ENCODE measurements at places on chromosomes 2 and 18. TPM values are rescaled to one million over a fixed set of nuclear protein-coding genes. Genes with fewer than 3 reads are reported as not detected.
A peak's percentile ranks its signal among the peaks of the same experiment; 100 is the strongest.

Gene MRPL30
- total RNA-seq = 50.1 TPM

Gene MROH2A
- 2.9 TPM for total RNA-seq

Gene RPRM
- total RNA-seq = 2.1 TPM

Gene RNF144A
- total RNA-seq = 0.94 TPM

Gene ERICH2
- total RNA-seq = 2.0 TPM

Gene MC5R
- total RNA-seq = not detected

Gene MAPK4
- total RNA-seq = not detected

Gene TSPYL6
- not detected for total RNA-seq

- no peaks in the 10 kb centered on the region for H3K36me3 ChIP-seq
- no peak overlapping the region for H3K27ac ChIP-seq
- peaks cover 28% of the 10 kb centered on the region for H3K4me1 ChIP-seq
- H3K4me3 ChIP-seq = no peak overlapping the region
- H3K27me3 ChIP-seq = no peaks in the 10 kb centered on the region
Measured at GRCh38 chr2:120667981-120668380, 67.7 kb upstream of the GLI2 start.

DNA sequence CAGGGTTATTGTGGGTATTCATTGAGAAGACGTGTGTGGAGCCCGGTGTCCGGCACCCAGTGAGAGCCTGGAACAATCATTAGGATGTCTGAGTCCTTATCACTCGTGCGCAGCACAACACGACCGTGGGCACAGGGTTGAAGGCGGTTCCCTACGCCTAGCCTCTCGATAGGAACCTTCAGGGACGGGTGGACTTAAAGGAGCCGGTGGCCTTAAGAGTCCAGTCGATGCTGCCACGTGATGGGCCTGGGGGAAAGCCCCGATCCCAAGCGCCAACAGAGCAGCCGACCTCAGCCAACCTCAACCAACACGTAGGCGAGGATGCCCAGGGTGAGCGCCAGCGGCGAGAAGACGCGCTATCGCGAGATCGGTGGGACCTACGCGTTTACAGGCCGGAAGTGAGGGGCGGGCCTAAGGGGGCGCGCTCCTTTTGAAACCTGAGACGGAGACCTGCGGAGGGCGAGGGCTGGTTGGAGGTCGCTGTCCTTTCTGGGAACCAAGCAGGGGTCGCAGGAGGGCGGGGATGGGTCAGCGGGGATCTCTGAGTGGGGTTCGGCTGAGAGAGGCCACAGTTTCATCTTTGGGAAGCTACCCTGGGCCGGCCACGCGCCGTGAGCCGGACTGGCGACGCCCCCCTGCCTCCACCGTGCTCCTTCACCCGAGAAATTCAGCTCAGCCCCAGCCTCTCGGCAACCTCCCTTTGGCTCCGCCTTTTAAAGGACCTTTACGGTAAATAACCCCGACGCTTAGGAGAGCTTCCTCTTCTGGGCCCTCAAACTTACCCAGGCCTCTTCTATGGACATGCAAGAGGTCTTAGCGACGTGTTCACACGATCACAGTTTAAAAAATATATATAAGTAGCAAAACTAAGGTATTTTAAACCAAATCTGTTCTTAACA lies 28.3 kb downstream of the WNT10A start:
- H3K27ac ChIP-seq = peak overlapping the region; percentile 59
- H3K27me3 ChIP-seq = no peaks in the 10 kb centered on the region
- no peaks in the 10 kb centered on the region for H3K36me3 ChIP-seq
- DNase-seq = peak; percentile 79
- peak overlapping the region; percentile 67 for H3K4me3 ChIP-seq
- H3K4me1 ChIP-seq = peaks cover 15% of the 10 kb centered on the region

DNA sequence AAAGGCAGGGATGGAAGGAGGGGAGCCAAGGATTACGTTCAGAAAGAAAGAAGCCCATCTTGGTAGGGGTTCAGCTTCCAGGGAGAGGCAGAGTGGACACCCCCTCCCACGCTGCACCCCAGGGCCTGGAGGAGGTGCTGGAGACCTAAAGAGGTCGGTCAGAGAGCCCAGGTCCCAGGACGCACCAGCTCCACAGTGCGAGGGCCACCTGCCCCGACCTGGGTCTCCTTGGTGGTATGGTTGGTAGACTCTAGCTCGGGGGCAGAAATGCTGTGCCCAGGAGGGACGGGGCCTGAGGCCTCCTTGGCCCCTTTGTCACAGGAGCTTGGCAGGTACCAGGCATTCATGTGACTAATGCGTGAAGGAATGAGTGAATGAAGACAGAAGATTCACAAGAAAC lies 87.1 kb upstream of the RAB6C start:
- H3K4me3 ChIP-seq = no peak overlapping the region
- no peak overlapping the region for H3K27ac ChIP-seq
- H3K27me3 ChIP-seq = peaks cover 29% of the 10 kb centered on the region

DNA sequence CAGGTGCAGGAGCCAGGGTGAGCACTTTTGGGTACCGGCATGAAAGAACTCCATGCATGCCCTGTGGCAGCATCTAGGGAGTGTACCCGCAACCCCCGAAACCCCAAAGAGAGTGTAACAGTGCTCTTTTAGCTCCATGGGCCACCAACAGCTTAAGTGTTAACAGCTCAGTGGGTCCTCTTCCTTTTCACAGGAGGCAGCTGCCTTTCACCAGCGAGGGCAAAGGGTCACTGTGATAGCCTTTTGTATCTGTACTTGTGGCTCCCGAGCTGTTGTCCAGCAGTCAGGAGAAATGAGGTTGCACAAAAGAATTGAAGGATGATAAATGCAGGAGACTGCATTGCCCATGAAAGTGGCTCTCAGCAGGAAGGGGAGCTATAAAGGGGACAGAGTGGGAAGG lies 1166.3 kb upstream of the ACVR2A start:
- no peak overlapping the region for H3K4me3 ChIP-seq
- no peaks in the 10 kb centered on the region for H3K36me3 ChIP-seq
- H3K4me1 ChIP-seq = no peaks in the 10 kb centered on the region
- no peaks in the 10 kb centered on the region for H3K27me3 ChIP-seq
- H3K27ac ChIP-seq = no peak overlapping the region

- H3K27ac ChIP-seq = no peak overlapping the region
- no peak for DNase-seq
- H3K36me3 ChIP-seq = no peaks in the 10 kb centered on the region
- H3K4me3 ChIP-seq = no peak overlapping the region
- H3K27me3 ChIP-seq = no peaks in the 10 kb centered on the region
- no peaks in the 10 kb centered on the region for H3K4me1 ChIP-seq
Measured at GRCh38 chr2:127134833-127135830, 28.2 kb upstream of the BIN1 start.

- H3K4me3 ChIP-seq = no peak overlapping the region
- no peaks in the 10 kb centered on the region for H3K4me1 ChIP-seq
- DNase-seq = no peak
- H3K27me3 ChIP-seq = peaks cover 22% of the 10 kb centered on the region
- H3K36me3 ChIP-seq = no peaks in the 10 kb centered on the region
- no peak overlapping the region for H3K27ac ChIP-seq
Measured at GRCh38 chr2:131349021-131349420, 14.9 kb downstream of the RAB6D start.

DNA sequence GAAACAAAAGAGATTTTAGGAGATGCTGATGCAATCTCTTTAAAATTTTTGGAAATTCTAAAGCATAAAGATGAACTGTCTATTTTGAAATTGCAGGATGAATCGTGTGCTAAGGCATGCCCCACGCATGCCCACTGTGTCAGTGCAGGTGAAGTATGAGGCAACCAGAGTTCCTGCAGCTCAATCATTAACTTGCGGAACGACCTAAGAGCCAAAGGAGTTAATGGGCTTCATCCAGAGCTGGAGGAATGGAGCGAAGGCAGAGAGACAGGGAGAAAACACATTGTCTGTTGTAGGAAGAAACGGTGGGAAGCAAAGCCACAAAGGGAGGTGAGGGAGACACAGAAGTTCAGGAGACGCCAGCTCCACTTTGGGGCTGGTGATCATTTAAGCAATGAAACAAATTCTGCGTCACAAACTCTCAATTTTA lies 265.2 kb downstream of the CCDC85A start:
- H3K4me3 ChIP-seq = no peak overlapping the region
- H3K27ac ChIP-seq = no peak overlapping the region
- no peaks in the 10 kb centered on the region for H3K36me3 ChIP-seq
- no peaks in the 10 kb centered on the region for H3K4me1 ChIP-seq
- H3K27me3 ChIP-seq = no peaks in the 10 kb centered on the region
- DNase-seq = no peak

DNA sequence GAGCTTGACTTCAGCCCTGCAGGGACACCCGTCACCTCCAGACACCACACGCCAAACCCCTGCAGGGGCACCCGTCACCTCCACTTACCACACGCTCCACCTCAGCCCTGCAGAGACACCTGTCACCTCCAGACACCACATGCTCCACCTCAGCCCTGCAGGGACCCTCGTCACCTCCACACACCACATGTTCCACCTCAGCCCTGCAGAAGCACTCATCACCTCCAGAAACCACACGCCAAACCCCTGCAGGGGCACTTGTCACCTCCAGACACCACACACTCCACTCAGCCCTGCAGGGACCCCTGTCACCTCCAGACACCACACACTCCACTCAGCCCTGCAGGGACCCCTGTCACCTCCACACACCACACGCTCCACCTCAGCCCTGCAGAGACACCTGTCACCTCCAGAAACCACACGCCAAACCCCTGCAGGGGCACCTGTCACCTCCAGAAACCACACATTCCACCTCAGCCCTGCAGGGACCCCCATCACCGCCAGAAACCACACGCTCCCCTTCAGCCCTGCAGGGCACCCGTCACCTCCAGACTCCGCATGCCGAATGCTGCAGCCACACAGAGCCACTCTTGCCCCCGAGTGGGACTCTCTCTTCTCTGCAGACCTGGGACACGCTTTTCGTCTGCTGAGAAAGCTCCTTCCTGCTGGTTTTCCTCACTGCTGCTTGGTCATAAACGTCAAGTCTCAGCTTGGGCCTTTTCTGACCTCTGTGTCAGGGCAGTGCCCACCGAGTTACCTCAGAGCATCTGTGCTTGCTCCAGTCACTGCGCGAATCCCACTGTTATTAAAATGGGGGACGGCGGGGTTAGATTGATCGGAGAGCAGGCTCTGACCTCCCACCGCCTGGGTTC lies 77.5 kb upstream of the SALL3 start:
- H3K27ac ChIP-seq = no peak overlapping the region
- H3K27me3 ChIP-seq = peaks cover 88% of the 10 kb centered on the region
- no peaks in the 10 kb centered on the region for H3K36me3 ChIP-seq
- no peak overlapping the region for H3K4me3 ChIP-seq

DNA sequence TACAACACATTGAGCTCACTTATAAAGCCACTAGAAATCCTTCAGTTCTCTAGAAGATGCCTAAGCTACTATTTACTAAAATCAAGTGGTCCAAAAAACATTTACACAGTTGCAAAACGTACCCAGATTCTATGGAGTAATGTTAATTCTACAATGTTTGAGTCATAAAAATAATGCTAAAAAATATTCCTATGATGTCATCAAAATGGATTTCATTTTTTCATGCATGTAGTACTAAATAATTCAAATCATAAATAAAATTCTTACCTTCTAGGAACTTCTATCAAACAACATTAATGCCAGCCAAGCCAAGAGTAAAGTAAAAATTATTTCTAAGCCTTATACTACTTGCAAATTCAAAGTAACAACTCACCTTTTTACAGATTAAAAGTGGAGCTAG lies 168.9 kb upstream of the EPC2 start:
- no peak overlapping the region for H3K27ac ChIP-seq
- DNase-seq = no peak
- no peaks in the 10 kb centered on the region for H3K4me1 ChIP-seq
- H3K4me3 ChIP-seq = no peak overlapping the region
- H3K27me3 ChIP-seq = no peaks in the 10 kb centered on the region
- H3K36me3 ChIP-seq = no peaks in the 10 kb centered on the region

DNA sequence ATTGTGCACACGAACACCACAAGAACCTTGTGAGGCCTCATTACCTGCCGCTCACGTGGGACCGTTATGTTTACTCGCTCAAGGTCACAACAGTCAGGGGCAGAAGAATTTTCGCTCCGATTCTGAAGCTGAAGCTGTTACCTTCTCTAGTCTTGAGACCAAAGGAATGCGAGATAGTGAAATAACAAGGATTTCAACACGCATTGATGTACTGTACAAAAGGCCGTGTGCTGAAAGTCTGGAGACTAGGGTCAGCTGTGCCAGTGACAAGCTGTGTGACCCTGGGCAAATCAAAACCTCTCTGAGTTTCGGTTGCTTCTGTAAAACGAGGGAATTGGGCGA lies 583 bp downstream of the NEMP2 start:
- H3K36me3 ChIP-seq = no peaks in the 10 kb centered on the region
- DNase-seq = no peak
- H3K27me3 ChIP-seq = no peaks in the 10 kb centered on the region
- peak overlapping the region; percentile 87 for H3K4me3 ChIP-seq
- H3K4me1 ChIP-seq = peaks cover 9% of the 10 kb centered on the region
- H3K27ac ChIP-seq = peak overlapping the region; percentile 74

GRCh38 chr18:616380-616995 lies 19.7 kb downstream of the CLUL1 start:
- H3K4me3 ChIP-seq = no peak overlapping the region
- DNase-seq = no peak
- no peaks in the 10 kb centered on the region for H3K36me3 ChIP-seq

DNA sequence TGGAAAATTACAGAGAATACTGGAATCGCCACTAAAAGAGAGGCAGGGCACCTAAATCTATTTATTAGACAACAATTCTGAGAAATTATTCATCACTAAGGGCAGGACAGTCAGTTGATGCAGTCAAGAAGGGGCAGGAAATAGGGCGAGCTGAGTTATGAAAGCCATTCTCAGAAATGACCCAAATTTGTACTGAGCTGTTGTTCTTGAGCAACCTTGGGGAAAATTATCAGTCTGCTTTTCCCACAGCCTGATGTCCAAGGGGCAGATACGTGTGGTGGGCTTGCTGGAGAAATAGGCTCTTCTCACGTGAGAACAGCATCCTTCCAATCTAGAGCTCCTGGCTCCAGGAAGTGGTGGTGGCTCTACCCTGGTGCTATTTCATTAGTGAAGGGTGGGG lies 38.6 kb downstream of the STON1 start:
- no peaks in the 10 kb centered on the region for H3K4me1 ChIP-seq
- no peaks in the 10 kb centered on the region for H3K36me3 ChIP-seq
- no peaks in the 10 kb centered on the region for H3K27me3 ChIP-seq
- no peak overlapping the region for H3K27ac ChIP-seq
- no peak for DNase-seq
- no peak overlapping the region for H3K4me3 ChIP-seq

DNA sequence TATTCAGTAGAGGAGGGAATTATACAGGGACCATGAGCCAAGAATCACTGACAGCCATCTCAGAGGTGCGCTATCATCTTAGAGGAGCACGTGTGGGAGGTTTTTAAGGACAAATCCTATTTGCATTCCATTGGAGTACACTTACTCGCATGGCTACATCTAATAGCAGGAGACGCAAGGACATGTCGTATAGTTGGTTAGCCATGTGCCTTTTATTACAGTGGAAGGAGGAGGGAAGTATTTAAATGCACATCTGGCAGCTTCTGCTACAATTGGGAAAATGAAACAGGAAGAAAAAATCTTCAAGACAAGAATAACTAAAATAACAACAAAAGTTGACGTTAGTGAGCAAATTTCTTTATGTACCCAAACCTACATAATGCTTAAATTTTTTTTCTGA lies 86.5 kb upstream of the UGP2 start:
- H3K36me3 ChIP-seq = no peaks in the 10 kb centered on the region
- H3K27me3 ChIP-seq = no peaks in the 10 kb centered on the region
- H3K4me3 ChIP-seq = no peak overlapping the region
- H3K27ac ChIP-seq = no peak overlapping the region
